ENCODE measurements at places on chromosomes 5 and 9.

DNA sequence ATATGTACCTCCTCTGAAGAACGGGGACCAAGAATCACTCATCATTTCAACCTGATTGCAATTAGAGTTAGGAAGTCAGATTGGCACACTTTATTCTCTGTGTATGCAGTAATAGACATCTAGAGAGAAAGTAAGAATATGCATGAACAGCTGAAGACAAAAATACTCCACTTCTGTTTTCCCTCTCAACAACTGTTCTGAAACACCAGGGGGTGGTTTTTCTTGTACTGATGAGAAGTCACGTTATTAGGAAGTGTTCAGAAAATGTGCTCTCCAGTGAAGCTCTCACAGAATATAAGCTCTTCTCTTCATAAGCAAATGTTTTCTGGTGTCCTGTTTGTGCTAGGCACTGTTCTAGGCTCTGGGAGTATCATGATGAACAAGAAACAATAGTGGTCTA, 531.7 kb upstream of the C9orf72 start:
- DNase-seq: no peak

DNA sequence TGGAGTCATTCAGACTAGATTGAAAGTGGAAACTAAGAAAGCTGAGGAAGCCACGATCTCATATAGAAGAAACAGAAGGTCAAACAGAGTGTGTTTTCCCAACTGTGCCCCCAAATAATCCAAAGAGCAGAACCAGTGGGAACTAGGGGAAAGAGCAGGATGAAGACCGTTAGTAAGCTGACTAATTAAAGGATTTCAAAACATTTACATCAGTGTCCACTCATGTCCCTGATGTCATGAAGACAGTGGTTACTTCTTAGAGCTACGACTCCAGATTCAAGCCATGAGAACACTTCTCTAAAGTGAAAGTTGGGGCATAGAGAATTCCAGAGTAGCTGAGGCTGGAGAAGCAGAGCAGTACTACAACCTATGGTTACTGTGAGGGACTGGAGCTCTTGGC, 119.6 kb upstream of the SLC12A2 start:
- DNase-seq: no peak

DNA sequence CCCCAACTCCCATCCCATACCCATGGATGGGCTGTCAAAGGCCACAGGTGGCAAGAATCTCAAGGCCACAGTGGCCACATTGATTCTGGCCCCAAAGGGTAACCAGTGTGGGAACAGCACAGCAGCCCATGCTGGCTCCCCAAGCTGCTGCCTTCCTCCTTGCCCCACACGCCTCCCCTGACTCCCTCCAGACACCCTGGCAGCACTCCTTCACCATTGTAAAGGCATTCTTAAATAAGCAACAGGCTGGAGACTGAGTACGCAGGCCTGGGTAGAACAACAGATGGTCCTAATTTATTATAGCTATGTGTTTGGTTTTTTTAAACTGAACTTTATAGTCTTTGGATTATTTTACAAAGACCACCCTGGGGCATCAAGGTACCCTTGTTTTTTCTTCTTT, 158.8 kb downstream of the TSSK1B start:
- no peak for DNase-seq

GRCh38 chr9:76732341-76732958, 31.8 kb upstream of the PCA3 start:
- no peak for DNase-seq

GRCh38 chr5:66633754-66634153, 37.6 kb downstream of the MAST4 start:
- no peak for DNase-seq

DNA sequence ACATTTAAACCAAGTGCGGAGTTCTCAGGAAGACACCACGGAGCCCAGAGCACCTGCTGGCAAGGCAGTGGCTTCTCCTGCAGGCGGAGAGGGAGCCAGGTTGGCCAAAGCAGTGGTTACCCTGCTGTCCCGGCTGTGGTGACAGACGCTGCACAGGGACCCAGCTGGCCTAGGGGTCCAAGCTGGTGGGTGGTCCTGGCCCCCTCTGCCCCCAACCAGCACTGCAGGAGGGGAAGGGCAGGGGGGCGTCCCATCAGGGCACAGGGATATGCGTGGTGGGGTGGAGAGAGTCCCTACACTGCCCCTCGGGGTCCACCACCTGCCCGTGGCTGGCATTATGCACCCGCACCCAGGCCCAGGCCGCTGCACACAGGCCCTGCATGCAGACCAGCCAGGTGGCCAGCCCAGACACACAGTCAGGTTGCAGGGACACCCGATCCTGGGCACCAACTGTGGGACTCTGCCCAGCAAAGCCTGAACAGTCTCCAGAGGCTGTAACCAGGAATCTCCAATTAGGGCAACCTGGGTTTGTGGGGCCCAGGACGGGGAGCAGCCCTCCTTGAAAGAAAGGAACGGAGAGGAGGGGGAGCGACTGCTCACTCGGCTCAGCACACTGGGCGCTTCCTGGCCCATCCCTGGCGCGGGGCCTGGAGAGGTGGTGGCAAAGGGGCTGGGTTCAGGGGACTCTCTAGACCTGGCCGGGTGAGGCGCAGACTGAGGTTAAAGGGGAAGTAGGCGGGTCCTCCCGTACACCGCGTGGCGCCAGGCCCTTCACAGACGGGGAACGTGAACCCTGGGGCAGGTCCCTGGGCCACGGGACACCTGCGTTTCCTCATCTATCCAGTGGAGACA, 46.3 kb downstream of the NACC2 start:
- no peak for DNase-seq

GRCh38 chr9:109759589-109759988, 20.4 kb upstream of the PALM2AKAP2 start:
- no peak for DNase-seq

DNA sequence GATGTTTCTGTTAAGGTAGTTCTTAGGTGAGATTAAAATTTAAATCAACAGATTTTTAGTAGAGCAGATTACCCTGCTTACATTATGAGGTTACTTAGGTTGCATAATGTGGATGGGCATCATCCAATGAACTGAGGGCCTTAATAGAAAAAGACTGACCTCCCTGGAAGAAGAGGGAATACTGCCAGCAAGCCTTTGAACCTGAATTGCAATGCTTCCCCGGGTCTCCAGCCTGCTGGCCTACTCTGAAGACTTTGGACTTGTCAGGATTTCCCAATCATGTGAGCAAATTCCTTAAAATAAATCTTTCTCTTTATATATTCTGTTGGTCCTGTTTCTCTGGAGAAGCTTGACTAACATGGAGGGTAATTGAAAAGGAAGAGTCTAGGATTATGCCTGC, 542.1 kb upstream of the ARRDC3 start:
- DNase-seq: no peak

GRCh38 chr5:54924487-54924886, 60.9 kb downstream of the ESM1 start:
- no peak for DNase-seq

- DNase-seq: no peak
Measured at GRCh38 chr5:73390972-73391371, 57.6 kb downstream of the FOXD1 start.

GRCh38 chr9:110668570-110669167, at the start of gene MUSK:
Gene MUSK (plus strand): TSS chr9:110668791. CDS start chr9:110668905, 114 bp downstream.
- no peak for DNase-seq

- no peak for DNase-seq
Measured at GRCh38 chr9:72485821-72486593, 35.4 kb upstream of the TMC1 start.

- peak; percentile 71 for DNase-seq
Measured at GRCh38 chr5:180209137-180209581, at the start of gene RASGEF1C. Gene RASGEF1C (minus strand): TSS chr5:180209211. CDS start chr5:180138052, 71,159 bp downstream.

DNA sequence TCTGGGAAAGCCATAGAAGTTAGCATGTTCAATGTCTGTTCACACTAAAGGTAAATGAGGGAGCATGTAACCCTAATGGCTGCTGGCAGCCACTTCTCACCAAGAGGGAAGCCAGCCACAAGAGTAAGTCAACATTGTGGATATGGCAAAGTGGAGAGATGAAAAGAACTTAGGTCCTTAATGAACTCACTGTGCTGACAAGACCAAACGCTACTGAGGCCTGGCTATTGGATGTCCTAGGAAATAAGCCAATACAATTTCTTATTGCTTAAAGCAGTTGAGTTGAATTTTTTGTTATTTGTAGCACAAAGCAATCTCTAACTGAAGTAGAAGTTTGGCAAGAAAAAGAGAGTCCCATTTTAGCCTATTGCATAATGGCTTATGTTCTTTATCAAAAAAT, 6.8 kb downstream of the GPR150 start:
- no peak for DNase-seq

- DNase-seq: peak; percentile 22
Measured at GRCh38 chr9:76373173-76373783, 20.9 kb downstream of the RFK start.

DNA sequence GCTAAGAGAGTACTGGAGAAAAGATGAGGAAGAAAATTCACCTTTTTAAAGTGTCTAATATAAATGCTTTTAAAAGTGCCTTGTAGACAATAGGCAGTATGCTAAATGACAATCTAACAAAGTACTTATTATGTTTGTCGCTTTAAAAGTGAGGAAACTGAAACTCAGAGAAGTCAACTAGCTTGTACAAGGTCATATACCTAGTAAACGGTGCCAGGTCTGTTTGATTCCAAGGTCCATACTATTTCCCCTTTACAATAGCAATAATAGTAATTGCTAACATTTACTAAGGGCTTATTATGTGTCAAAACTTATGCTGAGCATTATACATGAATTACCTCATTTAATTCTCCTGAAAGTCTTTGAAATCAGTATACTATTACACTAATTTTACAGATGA, 328.6 kb upstream of the SLC24A2 start:
- no peak for DNase-seq

DNA sequence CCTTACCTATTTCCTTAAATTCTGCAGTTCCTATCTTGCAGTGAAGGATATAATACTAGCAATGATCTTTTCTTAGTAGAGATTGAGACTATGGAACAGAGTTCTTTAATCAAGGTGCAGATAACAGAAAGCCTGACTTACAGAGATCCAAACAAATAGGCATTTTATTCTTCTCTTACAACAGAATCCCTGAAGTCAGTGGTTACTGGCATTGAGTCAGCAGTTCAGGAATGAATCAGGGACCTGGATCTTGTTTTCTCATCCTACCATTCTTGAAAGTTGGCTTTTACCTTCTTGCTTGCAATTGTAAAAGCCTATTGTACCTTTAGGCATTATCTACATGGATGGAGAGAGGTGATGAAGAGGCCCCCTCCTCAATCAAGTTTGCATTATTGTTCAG, 47.5 kb upstream of the TLE4 start:
- no peak for DNase-seq

DNA sequence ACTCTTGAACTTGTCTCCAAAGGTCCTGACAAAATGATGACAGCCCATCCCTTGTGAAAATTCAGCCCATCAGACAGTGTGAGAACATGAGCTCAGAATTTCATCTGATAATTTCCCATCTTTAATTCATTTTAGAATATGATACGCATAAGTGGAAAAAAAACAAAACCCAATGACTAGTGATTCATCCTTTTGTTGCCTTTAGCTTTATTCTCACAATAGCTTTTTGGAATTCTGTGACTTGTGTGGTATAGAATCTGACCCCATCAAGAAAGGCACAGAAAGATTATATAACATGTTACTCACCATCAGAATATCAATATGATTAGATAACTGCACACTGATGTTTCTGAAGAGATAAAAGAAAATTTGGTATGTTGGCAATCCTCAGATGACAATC, 16.1 kb upstream of the TMED7 start:
- peak; percentile 39 for DNase-seq

GRCh38 chr5:139650031-139650688, 2.0 kb downstream of the CXXC5 start:
- no peak for DNase-seq

DNA sequence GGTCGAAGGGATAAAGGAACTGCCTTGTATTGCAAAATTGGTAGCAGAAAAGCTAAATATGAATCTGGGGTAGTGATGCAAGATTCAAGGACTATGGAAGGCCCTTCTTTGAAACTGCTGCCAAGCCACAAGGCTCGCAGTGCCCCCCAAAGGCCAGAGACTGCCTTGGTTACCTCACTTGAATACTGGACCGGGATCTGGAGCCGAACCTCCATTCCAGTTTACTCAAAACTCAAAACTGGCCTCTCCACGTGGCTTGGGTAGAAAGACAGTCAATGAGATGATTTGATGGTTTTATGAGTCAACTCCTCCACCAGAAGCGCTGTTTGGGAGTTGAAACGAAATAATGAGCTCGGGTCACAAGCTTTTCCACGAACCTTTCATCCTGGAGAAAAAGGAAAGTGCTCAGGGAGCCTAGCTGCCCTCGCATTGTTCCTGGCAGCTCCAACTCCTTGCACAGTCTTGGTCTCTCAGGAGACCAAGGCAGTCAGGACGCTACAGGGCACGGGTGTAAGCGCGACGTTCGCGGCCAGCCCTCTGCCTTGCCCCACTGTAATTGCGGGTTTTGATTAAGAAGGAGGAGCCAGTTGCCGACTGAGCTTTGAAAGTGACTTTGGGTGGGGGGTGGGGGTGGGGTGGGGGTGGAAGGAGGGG, 2.8 kb downstream of the ST8SIA4 start:
- peak; percentile 69 for DNase-seq

- no peak for DNase-seq
Measured at GRCh38 chr9:117114768-117115167, 300.1 kb downstream of the ASTN2 start.

GRCh38 chr5:148376198-148376597, 7.6 kb upstream of the FBXO38 start:
- no peak for DNase-seq

DNA sequence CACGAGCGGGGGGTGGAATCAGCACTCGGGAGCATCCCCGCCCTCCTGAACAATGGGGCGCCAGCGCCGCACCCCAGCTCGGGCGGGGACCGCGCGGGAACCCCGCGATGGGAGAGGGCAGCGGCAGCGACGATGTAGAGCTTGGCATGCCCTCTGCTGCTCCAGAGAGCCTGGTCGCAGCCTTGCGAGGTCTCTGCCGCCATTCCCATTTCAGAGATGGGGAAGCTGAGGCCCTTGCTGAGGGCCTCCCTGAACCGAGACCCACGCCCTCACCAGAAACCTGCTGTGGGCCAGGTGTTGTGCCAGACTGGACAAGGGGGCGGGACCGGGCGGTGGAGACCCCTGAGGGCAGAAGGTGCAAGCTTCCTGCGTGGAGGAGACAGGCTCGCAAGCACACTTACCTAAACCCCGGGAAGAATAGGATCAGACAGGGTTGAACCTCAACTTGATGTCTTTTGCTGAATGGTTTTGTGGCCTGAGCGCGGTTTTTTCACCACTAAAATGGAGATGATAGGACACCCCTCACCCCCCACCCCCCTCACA, 647 bp upstream of the MEGF9 start:
- no peak for DNase-seq

- no peak for DNase-seq
Measured at GRCh38 chr9:10242255-10242654, 370.5 kb downstream of the PTPRD start.

DNA sequence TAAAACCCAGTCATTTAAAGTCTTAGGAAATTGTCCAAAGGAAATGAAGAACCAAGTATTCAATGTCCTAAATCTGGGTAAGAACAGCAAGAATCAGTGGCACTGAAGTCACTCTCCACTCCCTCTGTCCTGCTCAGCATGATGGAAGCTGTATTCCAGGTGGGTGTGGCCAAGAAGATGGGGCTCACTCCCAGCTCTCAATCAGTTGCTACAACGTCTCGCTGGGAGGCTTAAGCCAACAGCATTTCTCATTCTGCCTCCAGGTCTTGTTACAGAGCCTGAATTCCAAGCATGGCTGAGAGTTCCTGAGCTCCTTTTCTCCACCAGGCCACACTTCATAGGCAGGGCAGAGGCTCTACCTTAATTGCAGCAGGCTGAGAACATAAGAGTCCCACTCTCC, 41.2 kb upstream of the TRIO start:
- no peak for DNase-seq
